Kidney epithelial cell (primary cell): ENCODE measurements at places on chromosomes 12 and 14.

DNA sequence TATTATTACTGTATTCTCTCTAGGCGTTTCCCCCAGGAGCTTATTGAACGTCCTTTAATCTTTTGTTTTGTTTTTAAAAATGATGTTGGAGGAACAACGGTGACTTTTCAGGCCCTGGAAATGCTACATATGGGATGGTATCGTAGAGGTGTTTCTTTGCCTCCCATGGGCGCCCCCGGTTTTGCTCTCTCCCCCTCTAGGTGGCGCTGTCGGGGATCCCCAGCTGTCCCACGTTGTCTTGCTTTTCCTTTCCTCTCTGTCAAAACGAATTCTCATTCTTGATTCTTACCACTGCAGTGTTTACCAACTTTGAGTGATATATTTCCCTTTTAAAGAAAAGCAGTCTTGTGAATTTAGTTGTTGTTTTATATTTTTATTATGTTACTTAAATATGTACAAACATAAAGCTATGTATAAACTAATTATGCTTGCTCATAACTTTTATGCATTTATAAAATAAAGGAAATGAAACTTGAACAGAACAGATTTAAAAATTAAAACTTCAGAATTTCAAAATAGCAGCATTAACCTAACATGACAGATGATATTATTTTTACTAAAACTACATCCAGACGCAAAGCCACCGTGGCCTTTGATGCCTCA, 171.9 kb downstream of the RGS6 start:
- no peak for DNase-seq

- DNase-seq: peak; percentile 21
Measured at GRCh38 chr12:99600388-99600787, 47.2 kb upstream of the GARIN6 start.

DNA sequence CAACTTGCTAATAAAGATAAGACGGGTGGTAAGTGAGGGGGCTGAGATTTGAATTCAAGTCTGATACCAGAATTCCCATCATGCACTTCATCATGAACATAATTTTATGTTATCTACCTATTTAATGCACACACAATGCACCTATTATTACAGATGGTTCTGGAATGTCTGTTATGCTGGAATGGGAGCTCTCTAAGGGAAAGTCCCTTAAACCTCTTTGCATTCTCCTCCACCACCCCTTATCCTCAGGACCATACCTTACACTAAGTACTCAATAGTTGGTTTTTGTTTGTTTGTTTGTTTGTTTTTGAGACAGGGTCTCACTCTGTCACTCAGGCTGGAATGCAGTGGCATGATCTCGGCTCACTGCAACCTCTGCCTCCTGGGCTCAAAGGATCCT, 7.0 kb upstream of the MSI1 start:
- DNase-seq: no peak

GRCh38 chr12:123164710-123165261, 13.9 kb upstream of the PITPNM2 start:
- no peak for DNase-seq

DNA sequence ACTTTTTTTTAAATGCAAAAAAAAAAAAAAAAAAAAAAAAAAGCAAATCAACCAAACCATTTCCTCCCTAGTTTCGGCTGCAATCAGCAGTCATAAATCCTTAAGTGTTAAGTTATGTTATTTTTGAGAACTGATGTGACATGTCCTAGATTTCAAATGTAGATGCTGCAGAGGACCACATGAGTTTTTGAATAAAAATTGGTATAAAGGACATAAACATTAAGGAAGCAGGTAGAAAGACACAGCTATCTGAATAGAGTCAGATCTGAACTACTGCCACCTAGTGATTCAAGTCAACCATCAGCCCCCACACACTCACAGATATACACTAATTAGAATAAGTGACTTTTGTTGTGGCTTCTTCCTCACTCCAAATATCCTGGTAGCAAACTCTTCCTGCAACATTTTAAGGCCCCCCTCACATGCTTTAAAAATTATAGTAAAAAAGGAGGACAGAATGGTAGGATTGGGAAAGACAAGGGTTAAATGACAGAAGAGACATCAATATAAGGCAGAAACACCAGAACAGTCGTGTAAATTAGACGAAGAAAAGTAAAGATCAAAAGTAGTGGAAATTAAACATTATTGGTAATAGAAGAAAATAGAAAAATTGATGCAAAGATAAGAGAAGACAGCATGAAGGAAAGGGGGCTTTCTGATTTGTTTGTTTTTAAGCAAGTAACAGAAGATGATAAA, 394.5 kb upstream of the ATP2B1 start:
- DNase-seq: no peak

- DNase-seq: no peak
Measured at GRCh38 chr14:49221316-49221715, 364.9 kb downstream of the RPS29 start.

DNA sequence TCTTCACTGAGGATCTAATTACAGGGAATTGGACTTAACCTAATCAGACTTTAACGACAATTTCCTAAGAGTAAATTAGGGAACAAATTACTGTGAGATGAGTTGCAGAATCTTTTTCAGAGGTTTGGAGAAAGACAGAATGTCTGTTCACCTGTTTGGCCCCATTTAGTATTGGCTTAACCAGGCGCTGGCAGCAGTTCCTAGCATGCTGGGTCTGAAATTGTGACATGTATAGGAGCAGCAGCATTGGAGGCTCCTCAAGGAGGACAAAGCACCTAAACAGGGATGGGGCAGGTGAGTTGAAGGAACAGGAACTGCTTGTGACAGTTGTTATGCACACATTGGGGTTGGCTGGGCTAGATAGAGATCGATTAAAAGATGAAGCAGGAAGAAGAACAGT, 51.0 kb downstream of the KCNMB4 start:
- DNase-seq: no peak

DNA sequence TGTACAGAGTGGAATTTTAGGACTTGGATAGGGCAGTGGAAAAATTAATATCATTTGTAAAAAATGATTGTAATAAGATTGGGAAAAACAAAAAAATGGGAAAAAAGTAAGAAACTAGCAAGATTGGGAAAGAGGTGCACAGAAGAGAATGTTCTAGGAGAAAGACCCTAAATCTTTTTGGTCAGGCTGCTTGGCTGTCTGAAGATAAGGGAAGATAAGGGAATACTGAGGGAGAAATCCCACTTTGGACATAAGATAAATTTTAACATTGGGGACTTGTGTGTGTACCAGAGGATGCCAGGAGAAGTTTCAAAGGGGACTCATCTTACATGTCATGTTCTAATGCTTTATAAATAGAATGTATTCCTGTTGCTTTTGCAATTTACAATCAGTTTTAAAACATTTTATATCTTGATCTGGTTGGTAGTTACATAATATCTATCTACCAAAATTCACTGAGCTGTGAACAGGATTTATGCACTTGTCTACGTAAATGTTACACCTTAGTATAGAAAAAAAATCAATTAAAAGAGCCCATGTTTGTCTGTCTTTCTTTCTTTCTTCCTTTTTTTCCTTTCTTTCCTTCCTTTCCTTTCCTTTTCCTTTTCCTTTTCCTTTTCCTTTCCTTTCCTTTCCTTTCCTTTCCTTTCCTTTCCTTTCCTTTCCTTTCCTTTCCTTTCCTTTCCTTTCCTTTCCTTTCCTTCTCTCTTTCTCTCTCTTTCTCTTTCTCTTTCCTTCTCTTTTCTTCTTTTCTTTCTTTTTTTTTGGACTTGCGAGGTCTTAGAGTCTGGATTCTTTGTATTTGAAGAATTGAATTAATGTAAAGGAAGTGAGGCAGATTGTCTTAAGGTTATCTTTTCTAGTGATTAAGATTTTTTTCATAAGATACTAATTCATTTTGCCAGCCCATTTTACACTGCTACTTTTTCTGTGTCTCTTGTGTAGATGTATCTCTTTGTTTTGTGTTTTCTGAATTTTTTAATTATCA, 66.1 kb downstream of the KTN1 start:
- no peak for DNase-seq

DNA sequence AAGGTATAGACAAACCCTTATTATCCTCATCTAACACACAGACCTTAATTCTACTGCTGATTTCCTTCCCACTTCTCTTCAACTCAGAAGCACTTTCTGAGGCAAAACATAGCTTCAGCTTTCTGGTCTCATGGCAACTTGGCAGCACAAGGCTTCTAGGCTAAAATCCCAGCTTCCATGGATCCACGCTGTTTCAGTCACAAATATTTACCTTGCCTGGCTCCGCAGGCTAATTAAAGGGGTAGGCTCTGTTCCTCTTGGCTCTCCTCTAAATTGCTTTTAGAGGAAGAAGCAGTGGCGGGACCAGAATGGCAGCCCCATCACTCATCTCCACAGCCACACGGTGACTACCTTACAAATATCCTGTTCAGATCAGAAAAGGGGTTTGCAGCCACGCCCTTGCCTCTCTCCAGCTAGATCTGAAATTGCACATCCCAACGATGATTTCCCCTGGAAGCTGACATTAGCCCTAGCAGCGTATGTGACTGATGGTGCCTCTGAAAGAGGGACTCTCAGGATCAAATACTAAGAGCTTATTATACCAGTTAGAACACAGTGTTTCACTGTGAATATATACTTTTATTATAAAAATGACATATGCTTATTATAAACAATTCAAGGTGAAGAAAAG, 221.5 kb upstream of the NUDT4 start:
- DNase-seq: no peak

DNA sequence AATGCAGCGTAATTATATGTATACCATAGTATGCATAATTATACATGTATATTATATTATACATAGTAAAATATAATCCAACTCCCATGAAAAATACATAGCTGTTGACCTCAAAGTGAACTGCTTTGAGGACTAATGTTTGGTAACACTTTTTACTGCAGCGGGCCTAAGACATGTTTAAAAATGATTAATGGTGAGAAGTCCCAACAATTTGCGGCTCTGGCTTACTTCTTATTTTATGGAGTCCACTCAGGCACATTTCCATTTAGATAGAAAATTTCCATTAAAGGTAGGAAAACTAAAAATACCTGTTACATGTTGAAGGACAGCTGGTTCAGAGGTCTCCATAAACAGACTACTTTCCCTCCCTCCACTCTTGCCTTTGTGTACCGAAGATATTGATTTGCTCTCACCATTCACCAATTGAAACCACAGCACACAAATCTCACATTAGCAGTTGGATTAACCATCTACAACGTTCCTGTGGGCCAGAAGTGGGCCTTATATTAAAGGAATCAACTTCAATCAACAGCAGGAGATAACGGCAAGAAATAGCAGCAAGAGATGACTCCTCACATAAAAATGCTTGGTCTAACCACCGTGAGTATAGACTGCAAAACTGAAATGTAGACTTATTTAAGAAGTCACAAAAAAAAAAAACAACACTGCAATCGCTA, 14.1 kb upstream of the NT5DC3 start:
- no peak for DNase-seq

- no peak for DNase-seq
Measured at GRCh38 chr12:122955156-122955555, 11.1 kb downstream of the ABCB9 start.

- no peak for DNase-seq
Measured at GRCh38 chr14:22939684-22940083, 10.5 kb upstream of the PRMT5 start.

GRCh38 chr12:51760231-51760630, 88.3 kb downstream of the FIGNL2 start:
- no peak for DNase-seq

DNA sequence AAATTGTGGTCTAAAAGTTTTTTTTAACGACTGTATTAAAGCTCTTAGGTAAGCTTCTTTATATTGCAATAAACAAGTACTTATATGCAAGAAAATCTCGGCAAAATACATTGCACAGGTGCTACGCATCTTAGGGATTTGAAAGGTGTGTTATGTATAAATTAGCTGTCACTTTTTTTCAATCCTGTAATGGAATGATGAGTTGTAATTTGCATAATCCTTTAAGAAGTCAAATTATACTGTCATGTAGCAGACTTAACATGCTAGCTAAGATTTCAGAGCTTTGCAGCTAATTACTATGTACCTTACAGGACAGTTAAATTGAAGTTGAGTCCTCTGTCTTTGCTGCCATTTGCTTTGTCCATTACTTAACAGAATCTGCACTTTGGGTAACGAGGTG, 117.5 kb downstream of the NPAS3 start:
- no peak for DNase-seq
